ENCODE measurements at places on chromosomes 7 and 10.
A peak's percentile ranks its signal among the peaks of the same experiment; 100 is the strongest.

- no peak for DNase-seq
Observed at GRCh38 chr7:139139150-139139549, 29.6 kb upstream of the ZC3HAV1 start.

- DNase-seq: no peak
Observed at GRCh38 chr10:43402176-43402575, 6.8 kb downstream of the HNRNPF start.

DNA sequence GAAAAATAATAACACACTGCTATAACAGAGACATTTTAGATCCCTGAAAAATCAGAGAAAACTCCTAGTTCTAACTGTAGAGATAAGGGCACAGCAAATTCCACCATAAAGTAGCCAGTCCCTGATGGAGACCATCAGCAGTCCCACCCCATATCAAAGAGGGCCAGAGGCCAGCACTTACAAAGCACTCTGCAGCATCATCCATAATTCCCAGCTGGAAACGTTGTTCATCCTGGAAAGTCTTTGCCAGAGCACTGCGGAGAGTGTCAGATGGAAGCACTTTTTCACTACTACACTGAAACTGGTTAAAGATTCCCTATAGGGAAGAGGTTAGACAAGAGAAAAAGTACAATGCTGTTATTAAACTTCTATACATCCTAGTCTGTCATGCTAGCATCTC lies 45.8 kb downstream of the USP54 start:
- no peak for DNase-seq

DNA sequence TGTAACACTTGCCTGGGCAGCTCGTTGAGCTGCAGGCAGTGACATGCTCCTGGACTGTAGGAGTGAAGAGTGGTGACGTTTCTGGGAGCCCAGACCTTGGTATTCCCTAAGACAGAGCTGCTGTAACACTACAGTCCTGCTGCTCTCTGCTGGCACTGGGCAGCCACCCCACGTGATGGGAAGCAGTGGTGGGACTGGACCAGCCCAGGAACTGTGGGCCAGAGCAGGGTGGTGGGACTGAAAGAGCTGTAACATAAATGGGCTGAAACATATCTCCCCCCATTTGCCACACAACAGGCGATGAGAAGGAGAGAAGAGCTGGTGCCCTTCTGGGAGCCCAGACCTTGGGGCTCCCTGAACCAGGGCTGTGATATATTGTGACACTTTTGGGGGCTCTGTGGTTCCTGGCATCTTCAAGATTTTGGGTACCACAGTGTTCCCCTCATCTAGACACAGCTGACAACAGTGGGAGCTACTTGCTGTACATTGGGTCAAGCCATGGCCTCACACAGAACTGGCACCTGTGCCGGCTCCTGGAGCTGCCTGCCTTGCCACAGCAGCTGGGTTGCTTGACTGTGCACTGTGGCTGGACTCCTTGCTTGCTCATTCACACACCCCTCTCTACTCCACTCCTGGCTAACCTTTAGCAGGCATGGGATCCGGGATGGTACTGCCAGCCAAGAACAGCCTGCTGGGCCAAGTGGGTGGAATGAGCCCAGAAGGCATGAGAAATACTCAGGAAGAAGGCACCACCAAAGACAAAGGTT lies 161.3 kb upstream of the PCDH15 start:
- DNase-seq: no peak

DNA sequence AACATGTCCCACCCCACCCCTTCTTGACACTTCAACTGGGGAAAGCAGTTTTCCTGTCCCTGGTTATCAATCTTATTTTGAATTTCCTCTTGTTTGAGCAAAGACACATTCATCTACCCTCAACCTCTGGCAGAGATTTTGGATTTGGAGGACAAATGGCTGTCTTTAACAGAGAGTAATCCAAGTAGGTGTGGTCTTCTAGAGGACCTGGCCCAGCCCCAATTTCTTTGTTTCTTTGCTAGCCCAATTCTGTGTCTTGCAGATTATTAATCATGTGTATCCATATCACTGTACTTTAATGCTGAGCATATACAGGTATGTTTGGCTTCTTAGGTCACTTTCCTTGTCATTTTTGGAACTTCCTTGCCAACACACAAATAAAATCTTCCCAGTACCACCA lies 58.8 kb upstream of the ADCY1 start:
- DNase-seq: no peak

GRCh38 chr7:121103086-121103485 lies 114.6 kb downstream of the CPED1 start:
- no peak for DNase-seq

DNA sequence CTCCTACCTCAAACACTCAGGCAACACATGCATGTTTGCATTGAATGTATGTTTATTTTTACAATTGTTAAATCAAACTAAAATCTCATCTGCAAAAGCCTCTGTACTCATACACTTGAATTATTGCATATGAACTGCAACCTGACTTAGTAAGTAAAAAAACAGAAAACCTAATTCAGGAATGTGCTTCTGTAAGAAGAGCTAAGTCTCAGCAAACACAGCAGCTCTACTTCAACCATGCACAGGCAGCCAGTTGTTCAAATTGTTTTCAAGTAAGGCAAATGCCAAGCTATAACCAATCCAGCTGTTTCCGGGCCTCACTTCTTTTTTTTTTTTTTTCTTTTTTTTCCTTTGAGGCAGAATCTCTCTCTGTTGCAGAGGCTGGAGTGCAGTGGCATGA lies 93.5 kb upstream of the MALRD1 start:
- DNase-seq: no peak

DNA sequence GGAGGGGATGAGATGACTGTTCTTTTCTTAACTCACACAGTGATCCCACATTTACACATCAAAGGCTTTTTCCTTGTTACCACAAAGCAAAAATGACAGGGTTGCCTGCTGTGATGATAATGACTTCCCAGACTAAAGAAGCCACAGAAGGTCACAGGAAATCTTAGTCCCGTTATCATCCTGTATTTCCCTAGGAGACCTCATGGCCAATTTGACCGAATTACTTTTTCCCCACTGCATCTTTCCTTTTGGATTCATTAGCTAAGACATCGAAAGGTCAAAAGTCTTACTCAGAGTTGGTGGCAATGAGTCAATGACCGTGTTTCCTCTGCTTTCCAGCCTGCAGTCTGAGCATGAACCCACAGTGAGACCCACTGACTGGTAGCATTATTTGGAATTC lies 130.1 kb upstream of the INHBA start:
- no peak for DNase-seq

GRCh38 chr10:17067376-17068264 lies 62.0 kb downstream of the CUBN start:
- no peak for DNase-seq

- DNase-seq: peak; percentile 67
Observed at GRCh38 chr7:77696643-77697534, 630 bp downstream of the RSBN1L start.

GRCh38 chr7:91826377-91826776 lies 54.1 kb downstream of the MTERF1 start:
- no peak for DNase-seq

GRCh38 chr10:29668628-29669027 lies 33.9 kb upstream of the SVIL start:
- DNase-seq: no peak

DNA sequence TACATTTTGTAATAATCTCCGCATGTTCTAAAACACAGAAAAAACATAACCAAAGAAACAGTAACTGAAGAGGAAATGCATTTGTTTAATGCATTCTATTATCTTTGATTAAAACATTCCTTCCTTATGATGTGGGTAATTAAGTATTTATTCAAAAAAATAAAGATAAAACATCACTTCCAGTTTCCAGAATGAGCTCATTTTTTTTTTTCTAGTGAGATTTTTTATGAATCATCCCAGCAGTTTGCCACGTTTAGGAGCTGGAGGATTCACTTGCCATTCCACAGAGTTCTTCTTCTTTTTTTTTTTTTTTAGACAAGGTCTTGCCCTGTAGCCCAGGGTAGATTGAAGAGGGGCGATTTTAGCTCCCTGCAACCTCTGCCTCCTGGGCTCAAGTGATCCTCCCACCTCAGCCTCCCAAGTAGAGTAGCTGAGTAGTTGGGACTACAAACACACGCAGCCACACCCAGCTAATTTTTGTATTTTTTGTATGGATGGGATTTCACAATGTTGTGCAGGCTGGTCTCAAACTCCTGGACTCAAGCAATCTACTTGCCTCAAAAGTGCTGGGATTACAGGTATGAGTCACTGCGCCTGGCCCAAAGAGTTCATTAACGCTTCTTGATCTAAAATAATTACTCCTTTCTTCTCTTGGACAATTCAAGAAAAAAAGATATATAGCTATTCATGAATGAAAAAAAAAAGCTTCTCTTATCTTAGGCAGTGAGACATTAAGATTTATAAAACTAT lies 177.3 kb downstream of the DKK1 start:
- no peak for DNase-seq

- peak; percentile 68 for DNase-seq
Observed at GRCh38 chr10:14306190-14306589, 24.5 kb downstream of the FRMD4A start.

DNA sequence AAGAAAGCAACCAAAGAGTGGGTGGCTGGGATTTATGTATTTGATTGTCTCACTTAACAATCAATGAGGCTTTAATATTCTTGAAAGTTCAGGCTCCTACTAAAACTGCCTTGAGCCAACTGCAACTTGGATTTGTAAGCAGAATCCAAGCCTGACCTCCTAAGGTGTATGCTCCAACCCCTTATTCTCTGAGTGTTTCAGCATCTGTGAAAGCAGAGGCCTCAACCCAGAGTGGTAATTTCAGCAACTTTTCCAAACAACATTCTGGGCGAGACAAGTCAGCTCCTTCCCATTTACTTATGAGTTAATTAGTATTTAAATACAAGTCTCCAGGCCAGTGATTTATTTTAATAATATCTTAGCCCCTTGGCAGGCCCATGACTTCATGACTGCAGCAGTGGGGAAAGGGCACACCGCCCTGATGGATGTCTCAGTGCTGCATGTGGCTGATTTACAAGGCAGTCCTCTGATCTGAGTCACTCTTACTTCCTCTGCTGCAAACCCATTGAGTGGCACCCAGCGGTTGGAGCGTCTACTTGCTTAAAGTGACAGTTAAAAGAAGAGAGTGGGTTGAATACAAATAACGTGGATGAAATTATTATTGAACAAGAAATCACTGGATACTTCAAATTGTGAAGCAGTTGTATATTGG lies 209.1 kb downstream of the TRIL start:
- DNase-seq: no peak

- no peak for DNase-seq
Observed at GRCh38 chr10:99369126-99369525, 40.0 kb downstream of the CNNM1 start.

GRCh38 chr7:38932509-38933168 lies 23.6 kb upstream of the VPS41 start:
- peak; percentile 66 for DNase-seq

GRCh38 chr7:66880053-66880452 lies 41.0 kb upstream of the TMEM248 start:
- no peak for DNase-seq

DNA sequence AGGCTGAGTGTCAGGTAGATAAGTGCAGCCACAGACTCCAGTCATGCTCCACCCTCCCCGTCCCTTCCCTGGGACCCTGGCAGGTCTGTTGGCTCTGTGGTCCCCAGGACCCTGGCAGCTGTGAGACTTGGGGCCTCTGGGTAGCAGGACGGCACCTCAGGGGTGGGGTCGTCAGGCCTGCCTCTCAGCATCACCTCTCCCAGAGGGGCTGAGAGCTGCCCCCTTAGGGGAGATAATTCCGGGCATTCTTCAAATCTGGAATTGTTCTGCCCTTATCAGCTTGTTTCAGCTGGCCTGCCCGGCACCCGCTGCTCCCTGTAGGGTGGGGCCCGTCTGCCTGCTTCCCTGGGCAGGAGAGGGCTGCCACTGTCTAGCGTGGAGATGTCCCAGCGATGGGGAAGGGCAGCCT lies 23.3 kb downstream of the PODXL start:
- DNase-seq: no peak
